ENCODE measurements at places on chromosomes 1 and 21.

DNA sequence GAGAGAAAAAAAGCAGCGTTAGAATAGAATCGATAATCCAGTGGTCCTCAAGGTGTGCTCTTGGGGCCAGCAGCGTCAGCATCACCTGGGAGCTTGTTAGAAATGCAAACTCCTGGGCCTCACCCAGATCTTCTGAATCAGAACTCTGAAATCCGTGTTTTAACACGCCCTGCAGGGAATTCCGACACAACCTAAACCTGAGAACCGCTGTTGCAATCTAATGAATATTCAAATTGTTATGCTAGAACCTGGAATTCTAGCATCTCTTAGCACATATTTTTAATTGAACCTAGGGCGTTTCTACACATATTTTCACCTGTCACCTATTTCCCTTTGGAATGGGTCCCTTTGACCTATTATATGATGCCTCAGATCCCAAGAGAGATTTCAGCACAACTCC is 175.7 kb downstream of the PSMG1 start:
- DNase-seq = no peak

GRCh38 chr1:180215856-180216625 is 14.0 kb upstream of the LHX4 start:
- DNase-seq = no peak

- no peak for DNase-seq
Measured at GRCh38 chr1:210124736-210125135, 107.9 kb upstream of the SERTAD4 start.

DNA sequence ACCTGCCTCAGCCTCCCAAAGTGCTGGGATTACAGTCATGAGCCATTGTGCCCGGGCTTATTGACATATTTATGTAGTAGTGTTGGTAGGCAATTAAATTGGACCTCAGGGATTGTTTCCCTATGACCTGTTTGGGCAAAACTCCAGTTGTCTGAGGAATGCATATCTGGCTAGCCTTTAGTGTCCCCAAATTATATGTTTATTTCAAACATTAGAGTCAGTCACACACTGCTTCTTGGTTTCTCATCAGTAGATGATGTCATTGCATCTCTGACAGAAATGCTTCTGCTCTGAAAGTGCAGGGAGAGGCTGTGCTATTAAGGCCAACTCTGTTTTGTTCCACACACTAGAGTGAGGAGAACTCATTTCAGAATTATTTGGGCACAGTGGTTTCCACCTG is 12.5 kb downstream of the PIP5K1A start:
- DNase-seq = no peak

GRCh38 chr1:13836136-13836535 is 136.1 kb downstream of the PRDM2 start:
- DNase-seq = no peak

DNA sequence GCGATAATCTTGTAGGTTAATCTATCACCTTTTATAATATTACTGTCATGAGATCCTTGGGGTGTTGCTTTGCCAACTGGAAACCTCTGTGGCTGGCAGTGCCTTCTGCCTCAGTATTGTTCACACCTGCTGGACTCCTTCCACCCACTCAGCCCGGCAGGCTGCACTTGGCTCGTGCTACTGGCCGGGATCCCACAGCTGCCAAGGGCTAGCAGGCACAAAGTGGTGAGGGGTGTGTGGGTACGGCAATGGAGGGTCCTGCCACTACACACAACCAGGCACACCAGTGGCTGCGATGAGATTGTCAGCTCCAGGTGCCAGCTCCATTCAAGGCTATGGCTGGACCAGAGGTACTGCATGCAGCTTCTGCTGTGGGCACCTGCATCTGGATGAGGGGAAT is 191.2 kb upstream of the LYPLAL1 start:
- DNase-seq = no peak

- DNase-seq = no peak
Measured at GRCh38 chr21:16159213-16159970, 429.6 kb downstream of the USP25 start.

DNA sequence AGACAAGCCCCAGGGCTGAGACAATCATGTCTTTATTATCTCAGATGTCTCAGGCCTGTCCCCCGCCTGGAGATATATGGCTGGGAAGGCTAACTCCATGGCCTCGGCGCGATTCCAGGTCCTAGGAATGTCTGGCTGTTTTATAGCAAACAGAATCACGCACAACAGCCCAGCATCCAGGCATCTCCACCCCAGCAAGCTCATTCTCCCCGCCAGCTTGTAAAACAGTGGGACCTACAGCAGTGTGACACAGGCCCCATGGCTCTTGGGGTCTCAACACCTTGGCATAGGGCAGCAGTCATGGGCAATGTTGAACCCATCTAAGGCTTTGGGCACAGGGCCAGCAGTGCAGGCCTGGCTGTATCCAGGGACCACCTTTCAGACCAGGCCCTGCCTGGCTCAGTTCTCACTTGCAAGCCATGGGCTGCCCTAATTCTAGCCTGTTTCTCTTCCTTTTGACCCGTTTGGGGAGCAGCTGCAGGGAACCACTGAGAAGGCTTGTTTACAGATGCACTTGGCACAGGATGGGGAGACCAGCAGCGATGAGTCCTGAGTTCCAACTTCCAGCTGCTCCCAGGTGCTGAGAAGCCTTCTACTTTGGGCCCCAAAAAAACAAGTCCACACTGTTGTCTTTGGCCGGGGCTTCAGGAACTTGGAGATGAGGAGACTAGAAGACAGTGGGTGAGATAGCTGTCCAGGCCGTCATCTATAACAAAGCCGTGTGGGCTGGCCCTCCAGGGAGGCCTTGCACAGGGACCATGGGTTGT is 34.4 kb downstream of the WNT4 start:
- DNase-seq = no peak

DNA sequence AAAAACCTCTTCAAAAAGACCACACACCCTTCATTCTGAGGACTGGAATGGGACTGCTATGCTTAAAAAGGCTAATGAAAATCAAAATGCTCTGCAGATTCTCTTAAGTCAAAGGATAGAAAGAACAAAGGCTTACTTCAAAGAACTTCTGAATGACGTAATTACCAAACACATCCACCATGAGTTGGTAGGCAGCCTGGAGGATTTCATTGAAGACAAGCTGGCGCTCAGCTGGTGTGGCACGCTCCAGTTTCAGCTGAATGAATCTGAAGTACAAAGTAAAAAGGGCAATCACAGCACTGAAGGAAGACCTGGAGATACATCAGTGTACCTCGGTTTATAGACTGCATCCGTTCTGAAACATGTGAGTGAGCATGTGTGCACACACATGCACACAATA is 43.5 kb upstream of the SDC3 start:
- DNase-seq = no peak

GRCh38 chr1:147618077-147618569 is 52.2 kb downstream of the ACP6 start:
- DNase-seq = peak; percentile 16

GRCh38 chr1:235168375-235168774 is 7.3 kb upstream of the RBM34 start:
- DNase-seq = no peak

GRCh38 chr1:93667642-93668041 is 14.0 kb downstream of the BCAR3 start:
- DNase-seq = no peak

DNA sequence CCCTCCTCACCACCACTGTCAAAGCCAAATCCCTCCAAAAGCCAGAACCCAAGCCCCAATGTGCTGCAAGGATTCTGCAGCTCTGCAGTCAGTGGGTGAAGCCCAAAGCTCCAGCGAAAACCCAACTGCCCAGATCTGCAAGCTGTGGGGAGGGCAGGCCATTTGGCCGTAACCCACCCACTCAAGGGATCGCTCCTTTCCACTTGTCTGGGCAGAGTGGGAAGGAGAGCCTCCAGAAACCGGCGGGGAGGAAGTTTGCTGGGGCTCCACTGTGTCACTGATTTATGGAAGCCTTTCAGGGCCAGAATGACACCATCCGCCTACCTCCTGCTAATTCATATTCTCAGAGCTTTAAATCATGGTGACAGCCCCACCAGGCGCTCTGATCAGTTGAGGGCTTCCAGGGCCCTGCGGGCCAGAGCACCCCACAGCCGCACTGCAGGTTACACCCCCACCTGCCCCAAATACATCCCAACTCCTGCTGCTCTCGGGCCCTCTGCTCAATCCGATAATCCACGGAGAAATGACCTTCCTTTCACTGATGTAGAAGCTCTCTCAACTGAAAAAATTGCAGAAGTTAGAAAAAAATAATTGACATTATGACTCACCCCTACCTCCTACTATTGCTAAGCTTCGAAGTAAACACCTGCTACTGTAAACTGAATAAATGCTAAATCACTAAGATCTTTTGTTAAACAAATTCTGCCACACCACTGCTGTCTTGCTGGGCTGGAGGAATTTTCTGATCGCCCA is 40.6 kb upstream of the RAB4A start:
- no peak for DNase-seq

DNA sequence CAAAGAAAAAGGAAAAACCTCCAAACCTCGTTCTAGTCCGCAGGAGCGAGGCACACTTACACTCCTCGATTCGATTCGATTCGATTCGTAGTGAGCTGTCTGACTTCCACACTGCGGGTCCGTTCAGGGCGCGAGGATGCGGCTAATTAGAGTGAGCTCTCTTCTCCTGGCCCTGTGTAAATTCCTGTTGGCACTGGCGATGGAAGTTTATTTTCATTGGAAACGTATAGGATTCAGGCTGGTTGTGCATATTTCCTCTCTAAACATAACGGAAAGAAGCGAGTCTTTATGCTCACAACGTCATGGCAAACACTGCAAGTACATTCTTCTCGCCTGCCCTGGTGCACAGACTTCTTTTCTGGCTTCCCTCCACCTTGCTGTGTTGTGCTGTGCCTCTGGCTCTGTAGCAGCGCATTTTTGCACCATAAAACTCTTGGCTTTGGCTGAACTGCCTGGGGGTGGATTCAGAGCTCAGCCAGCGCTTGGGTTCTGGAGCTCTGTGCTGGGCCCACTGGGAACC is 2.7 kb downstream of the HUNK start:
- no peak for DNase-seq

DNA sequence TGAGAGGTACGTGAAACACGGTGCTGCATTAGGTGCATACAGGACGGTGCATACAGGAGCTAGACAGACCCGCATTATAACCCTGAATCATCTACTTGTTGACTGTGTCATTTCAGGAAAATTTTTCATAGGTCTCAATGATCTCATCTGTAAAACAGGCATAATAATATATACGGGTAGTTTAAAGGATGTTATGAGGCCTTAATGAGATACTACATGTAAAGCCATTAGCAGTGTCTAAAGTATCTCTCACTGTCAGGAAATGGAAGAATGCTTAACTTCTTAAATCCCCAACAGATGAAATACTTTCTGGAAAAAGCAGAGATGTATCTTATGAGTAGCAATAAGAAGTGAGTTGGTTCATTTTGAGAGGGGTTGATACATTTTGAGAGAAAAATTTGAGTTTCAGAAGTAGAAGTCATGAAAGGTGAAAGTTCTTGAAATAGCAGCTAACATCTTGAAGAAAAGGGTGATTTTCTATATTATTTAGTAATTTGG is 669.6 kb downstream of the PTPRC start:
- DNase-seq = no peak

- no peak for DNase-seq
Measured at GRCh38 chr1:229470406-229471043, 36.6 kb upstream of the ACTA1 start.

GRCh38 chr1:156050376-156050775 is 3.2 kb downstream of the UBQLN4 start:
- no peak for DNase-seq

- no peak for DNase-seq
Measured at GRCh38 chr21:20789729-20790500, 208.3 kb upstream of the NCAM2 start.

Data from activated naive CD8-positive, alpha-beta T cell treated with anti-CD3 and anti-CD28 coated beads for 36 hours (primary cell).